ENCODE measurements at places on chromosomes 4 and X.

GRCh38 chr4:84150177-84150576 lies 348.9 kb downstream of the NKX6-1 start:
- DNase-seq = no peak

DNA sequence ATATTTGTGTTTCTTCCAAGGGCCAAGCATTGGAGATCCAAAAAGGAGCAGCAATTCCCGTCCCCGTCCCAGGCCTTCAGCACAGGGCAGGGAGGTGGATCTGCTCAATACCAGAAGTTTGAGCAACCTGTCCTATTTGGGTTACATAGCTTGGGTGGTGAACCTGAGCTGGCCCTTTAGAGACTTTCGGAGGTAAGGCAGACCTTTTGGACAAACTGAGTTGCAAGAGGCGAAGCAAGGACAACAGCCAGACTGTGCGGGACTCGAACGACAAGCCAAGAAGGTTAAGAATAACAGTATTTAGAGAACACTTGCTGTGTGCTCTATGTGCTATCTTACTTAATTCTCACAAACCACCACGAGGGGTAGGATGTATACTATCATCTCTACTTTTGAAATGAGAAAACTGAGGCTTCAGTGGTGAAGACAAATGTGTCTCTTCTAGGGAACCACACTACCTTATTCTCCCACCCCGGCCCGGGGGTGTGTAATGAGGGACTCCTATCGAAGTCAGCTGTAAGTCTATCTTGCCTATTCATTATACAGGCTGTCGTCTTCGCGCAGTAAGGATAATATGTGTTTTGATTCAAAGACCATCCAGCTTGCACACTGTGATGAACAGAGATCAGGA lies 1.3 kb downstream of the NOP14 start:
- no peak for DNase-seq

GRCh38 chr4:4496592-4497372 lies 45.1 kb downstream of the STX18 start:
- DNase-seq = no peak

GRCh38 chr4:7569810-7570783 lies 135.4 kb upstream of the PSAPL1 start:
- no peak for DNase-seq

DNA sequence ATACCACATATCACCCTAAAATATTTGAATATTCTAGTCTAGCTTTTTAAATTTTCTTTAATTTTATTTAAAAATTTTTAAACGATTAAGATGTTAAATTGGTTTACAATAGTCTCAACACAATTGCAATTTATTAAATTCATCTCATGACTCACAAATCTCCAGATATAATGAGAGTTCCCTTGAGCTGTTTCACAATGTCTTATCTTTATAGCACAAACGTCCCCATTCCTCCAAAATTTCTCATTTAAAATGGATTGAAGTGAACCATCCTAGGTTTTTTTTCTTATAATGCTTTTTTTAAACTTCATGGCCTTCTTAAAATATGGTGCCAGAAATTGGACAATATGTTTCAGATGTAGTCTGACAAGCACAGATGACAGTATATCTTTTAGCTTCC lies 204.4 kb downstream of the GABRB1 start:
- DNase-seq = no peak

- DNase-seq = no peak
These were observed 11.6 kb downstream of the VEGFC start for GRCh38 chr4:176780995-176781738.

DNA sequence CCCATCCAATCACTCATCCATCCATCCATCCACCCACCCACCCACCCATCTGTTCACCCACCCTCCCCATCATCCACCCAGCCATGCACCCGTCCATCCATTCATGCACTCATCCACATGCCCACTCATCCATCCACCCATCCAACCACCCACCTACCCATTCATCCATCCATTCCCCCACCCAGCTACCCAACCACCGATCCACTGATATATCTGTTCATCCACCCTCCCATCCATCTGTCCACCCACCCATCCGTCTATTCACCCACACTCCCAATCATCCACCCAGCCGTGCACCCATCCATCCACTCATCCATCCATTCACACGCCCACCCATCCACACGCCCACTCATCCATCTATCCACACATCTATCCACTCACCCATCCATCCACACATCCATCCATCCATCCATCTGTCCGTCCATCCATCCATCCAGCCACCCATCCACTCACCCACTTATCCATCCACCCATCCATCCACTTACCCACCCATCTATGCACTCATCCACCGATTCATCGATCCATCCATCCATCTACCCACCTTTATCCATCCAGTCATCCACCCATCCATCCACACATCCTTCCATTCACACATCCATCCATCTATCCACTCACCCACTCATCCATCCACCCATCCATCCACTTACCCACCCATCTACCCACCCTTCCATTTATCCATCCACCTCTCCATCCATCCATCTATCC lies 28.4 kb downstream of the ASMTL start:
- no peak for DNase-seq

DNA sequence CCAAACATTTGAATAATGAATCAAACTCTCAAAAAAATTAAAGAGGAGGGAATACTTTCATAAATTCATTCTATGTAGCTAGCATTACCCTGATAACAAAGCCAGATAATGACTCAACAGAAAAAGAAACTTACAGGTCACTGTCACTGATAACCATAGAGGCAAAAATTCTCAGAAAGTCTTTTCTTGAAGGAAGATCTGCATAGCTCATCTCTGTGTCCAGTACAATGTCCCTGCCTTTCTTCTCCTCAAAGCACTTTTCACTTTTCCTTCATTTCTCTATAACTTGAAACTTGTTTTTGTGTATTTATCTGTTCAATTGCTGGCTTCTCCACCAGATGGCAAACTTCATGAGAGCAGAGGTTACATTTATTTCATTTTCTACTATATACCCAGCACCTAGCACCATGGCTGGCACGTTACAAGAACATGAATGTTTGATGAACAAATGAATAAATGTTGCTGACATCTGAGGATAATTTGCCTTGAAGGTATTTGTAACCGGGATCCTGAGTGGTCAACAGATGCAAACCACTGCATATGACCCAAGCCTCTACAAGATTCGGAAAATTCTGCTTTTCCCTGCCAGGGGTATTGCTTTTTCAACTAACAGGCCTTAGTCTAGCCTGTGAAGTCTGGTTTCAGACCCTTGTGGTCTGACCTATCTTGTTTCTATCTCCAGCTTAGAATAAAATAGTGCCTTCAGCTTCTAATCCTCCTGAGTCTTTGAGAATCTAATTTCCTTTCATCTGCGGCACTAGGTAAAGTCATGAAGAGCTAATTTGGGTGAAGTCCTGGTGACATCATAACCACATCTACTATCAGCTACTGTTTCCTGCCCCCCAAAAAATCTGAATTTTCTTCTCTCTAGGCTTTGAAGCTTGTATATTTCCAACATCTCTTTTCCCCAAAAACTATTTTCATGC lies 52.5 kb upstream of the ANTXR2 start:
- no peak for DNase-seq

DNA sequence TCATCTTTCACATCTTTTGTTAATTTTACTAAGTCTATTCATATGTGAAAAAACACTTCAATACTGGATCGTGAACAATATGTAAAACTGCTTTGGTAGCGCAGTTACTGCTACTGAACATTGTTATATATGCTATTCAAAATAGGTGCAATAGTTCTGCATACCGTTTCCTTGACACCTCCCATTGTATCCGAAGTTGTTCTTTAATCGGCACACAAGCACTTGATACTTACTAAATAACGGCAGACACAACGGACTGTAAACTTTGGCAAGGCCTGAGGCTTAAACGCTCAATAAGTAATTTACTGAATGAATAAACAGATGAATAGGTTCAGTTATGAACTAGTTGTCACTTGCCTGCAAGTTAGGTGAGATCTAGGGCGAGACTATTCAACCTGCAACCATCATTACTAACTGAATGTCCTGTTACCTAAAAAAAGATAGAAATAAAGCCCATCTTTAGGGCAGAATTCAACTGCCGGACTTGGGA lies 620 bp downstream of the ANAPC10 start:
- DNase-seq = no peak

- no peak for DNase-seq
These were observed 1323.4 kb downstream of the C4orf33 start for GRCh38 chr4:130419211-130419975.

DNA sequence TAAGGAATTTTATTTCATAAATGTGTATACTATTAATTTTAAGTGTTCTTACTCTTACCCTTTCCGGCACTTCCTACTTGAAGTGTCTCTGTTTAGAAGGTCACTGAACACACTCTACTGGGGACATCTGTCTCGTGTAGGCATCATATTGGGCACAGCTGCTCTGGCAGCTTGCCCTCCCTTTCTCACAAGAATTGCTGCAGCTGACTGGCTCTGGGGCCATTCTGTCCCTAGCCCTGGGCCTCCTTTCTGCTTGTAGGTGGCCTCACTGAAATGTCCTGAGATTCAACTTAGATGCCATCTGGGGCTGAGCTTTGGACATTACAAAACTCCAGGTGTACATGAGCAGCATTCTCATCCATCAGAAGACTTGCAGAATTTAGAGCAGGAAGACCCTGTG lies 49.6 kb downstream of the SMAD1 start:
- no peak for DNase-seq

GRCh38 chr4:86380181-86380724 lies 20.4 kb upstream of the MAPK10 start:
- no peak for DNase-seq

DNA sequence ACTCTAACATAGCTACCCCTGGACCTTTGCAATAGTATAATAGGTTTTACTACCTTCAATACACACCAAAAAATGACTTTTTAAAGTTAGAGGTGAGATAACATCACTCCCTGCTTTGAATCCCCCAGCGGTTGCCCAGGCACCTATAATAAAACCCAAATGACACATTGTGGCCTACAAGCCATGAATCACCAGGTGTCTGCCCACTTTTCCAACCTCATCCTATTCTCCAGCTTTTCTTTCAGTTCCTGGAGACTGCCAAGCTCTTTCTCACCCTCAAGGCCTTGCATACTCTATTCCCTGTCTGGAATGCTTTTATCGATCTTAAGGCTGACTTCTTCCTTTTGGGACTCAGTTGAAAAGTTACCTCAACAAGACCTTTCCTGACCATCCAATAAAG lies 16.4 kb upstream of the PRSS48 start:
- no peak for DNase-seq
